IPS DF 19.7 (cell line): ENCODE measurements at places on chromosomes 5 and 9.

GRCh38 chr5:51582871-51583394 is 199.7 kb downstream of the ISL1 start:
- DNase-seq, result no peak

- DNase-seq, result no peak
Measured at GRCh38 chr9:112149211-112149610, 25.9 kb downstream of the SUSD1 start.

DNA sequence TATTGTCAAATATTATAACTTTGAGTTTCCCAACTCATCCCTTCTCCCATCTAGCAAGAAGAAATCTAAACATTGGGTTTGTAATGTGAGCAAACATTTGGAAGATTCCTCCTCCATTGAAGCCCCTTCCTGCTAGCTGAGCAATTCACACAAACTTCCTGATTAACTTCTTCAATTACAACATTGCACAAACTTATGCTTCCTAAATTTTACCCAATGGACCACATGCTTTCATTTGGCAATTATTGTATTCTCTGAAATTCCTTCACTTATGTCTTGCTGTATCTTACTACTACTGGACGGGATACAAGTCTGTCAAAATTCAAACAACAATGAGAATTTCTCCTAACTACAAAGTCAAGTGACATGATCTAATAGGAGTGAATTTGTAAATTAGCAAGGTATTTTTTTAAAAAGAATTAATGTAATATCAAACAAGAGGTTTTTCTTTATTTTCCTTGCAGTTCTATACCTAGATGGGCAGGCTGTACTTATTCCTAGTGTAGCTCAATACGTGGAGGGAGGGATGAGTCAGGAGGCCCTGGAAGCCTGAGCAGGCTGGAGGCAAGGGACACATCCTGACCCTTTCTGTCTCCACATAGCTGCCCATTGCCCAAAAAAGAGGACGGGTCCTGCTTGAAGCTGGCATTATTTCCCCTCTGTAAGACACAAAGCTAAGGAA is 11.8 kb upstream of the IFNW1 start:
- DNase-seq, result no peak

DNA sequence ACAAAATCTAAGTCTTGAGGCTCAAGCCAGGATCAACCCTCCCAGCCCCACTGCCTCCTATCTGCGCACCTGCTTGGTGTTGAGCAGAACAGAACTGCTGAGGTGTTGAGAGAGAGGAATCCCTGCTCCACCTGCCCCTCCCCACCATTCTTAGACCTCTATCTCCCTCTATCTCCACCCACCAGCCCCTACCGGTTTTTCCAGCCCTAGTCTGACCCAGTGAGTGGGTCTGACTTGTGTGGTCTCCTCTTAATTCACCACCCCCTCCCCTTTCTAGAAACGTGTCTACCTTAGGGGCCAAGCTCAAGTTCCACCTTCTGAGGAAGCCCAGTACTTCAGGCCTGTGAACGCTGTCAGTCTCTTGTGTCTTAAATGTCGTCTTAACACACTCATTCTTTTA is 93.7 kb downstream of the ARHGAP26 start:
- DNase-seq, result peak; percentile 52

GRCh38 chr5:152170350-152170749 is 234.7 kb downstream of the NMUR2 start:
- DNase-seq, result no peak

DNA sequence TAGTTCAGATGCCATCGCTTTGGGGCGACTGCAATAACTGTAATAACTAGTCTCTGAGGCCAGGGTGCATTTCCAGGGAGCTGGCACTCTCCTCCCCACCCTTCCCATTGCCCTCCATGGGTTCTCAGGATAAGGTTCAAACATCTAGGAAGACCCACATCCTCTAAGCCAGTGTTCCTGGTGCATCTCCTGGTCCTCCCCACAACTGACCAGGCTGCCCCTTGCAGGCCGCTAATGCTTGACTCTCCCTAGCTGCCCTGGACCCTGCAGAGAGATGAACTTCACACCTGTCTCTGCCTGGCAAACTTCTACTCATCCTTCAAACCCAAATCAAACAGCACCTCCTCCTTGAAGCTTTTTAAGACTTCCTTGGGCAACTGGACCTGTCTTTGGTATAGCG is 15.9 kb downstream of the CCNJL start:
- no peak for DNase-seq

- DNase-seq, result no peak
Measured at GRCh38 chr5:43243270-43243669, 51.2 kb downstream of the NIM1K start.

DNA sequence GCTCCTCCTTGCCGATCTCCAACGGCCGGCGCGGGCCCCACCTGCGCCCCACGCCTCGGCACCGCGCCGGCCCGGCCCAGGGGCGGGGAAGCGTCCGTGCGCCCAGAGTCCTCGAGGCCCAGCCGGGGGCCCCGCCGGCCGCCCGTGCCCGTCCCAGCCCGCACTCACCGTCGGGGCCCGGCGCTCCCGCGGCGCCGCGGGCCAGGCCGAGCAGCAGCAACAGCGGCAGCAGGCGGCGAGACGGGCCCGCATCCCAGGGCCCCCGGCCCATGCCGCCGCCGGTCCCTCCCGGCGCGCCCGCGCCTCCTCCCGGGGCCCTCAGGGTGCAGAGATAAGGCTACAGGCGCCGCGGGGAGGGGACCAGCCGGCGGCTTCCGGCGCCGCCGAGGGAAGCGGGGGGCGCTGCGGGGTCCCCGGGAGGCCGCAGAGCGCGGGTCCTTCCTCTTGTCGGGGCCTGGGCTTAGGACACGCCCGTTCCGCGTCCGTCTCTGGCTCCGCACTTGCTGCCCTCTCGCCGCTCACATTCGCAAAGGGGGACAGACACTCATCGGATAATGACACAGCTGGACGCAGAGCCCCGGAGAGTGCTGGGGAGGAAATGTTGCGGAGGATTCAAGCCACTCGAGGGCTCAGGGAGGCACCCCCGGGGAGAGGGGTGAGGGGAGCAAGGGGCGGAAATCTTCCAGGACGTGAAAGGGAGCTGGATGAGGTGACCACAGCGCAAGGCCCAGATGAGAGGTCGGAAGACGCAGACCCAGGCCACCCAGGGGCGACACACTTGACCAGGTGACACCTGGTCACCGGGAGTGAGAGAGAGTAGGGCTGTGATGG is at the start of gene SUSD1:
Gene SUSD1, minus strand, starts transcription at position 333 of the 831 bp plus-strand sequence. Its CDS starts 62 bp downstream, at position 271.
- DNase-seq, result no peak

DNA sequence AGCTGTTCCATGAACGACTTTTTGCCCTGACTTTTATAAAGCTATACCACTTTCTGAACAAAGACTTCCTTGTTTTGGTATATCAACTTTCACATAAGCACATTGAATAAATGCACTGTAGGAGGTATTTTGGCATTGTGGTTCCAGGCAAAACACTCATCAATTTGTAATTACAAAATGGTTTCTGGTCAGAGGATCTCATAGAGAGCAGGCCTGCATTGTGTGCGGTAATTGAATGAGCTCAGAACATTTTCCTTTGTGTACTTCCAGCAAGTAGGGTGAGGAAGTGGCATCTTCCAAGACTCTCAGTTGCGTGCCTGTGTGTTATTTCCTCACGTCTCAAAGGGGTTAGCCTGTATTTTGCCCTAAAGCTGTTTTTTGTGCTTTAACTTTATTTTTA is 89.2 kb downstream of the PDE6A start:
- no peak for DNase-seq

DNA sequence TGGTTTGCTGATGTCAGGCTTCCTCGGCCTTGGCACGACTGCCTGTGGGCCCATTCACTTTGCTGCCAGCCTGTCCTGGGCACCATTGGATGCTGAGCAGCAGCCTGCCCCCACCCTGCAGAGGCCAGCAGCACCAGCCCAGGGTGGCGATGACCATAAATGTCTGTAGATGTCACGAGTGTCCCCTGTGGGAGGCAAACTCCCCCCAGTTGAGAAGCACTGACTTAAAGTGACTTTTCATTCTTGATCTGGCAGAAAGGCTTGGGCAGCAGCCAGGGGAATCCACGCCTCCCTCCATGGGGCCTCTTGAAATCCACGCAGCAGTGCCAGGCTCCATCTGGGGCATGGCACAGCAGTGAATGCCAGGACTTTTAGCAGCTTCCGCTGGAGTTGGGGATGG is 21.8 kb downstream of the IRX4 start:
- DNase-seq, result no peak

GRCh38 chr9:122827761-122828093 is 661 bp downstream of the PDCL start:
- DNase-seq, result no peak

GRCh38 chr5:155089643-155090042 is 76.1 kb downstream of the KIF4B start:
- DNase-seq, result no peak

DNA sequence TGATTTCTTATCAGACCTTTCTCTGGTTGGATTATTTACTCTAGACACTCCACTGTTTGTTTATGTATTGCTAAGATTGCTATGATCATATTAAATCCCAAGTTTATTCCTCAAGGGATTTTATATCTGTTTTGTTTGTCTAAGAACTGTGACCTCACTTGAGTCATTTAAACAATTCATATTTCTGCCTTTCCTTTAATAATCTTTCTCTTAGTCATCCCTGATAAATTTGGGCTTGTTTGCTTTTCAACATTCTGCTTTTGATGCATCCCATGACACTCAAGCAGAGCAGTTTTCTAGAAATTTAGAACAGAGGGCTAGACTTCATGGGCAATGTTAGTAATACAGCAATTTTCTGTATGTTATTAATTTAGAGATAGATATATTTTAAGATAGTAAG is 231.6 kb upstream of the TNC start:
- no peak for DNase-seq

- no peak for DNase-seq
Measured at GRCh38 chr5:74092766-74093165, 466.8 kb downstream of the ARHGEF28 start.

GRCh38 chr5:96227957-96228356 is 205.1 kb downstream of the PCSK1 start:
- DNase-seq, result no peak

DNA sequence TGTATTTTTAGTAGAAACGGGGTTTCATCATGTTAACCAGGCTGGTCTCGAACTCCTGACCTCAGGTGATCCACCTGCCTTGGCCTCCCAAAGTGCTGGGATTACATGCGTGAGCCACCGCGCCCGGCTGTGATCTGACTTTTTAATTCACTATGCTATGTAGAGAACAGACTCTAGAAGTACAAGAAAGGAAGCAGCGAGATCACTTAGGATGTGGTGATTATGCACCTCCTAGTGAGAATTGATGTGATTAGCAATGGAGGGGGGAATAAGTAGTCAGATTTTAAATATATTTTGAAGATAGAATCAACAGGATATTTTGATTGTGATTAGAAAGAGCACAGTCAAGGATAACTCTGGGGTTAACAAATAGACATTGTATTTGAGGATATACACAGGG is 36.3 kb downstream of the GAPVD1 start:
- DNase-seq, result no peak

GRCh38 chr9:93255994-93256877 is 72.3 kb downstream of the WNK2 start:
- DNase-seq, result no peak

GRCh38 chr5:15002791-15003190 is 131.2 kb upstream of the ANKH start:
- DNase-seq, result no peak

- no peak for DNase-seq
Measured at GRCh38 chr9:28888806-28889205, 1315.5 kb upstream of the C9orf72 start.

GRCh38 chr9:61670616-61671015 is 480.8 kb downstream of the SPATA31A7 start:
- DNase-seq, result no peak

DNA sequence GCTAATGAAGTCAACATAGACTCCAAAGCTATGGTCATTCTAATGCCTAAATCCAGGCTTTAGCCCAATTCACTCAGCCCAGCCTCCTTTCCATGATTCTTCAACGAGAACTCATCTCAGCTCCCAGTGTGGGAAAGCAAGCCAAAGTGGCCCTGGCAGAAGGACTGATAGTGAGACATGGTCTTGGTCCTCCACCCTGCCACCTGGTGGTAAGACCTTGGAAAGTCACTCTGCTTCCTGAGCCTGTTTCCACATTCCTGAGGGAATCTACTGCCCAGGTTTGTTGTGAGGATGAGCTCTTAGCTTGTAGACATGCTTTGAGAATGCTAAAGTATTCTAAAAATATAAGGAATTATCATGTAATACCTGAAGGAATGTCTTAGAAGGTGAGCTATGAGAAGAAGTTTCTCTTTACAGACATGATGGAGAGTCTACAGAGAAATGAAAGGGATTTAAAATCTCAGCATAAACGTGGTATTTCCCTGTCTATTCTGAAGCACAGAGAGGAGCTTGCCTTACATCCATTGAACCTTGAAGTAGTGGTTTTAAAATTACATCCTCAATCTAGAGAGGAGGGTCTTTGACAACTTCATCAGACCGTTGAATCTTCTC is 173.5 kb downstream of the TRIM32 start:
- DNase-seq, result no peak

- DNase-seq, result no peak
Measured at GRCh38 chr5:104909803-104910202, 1347.2 kb upstream of the NUDT12 start.

- DNase-seq, result no peak
Measured at GRCh38 chr5:72046106-72046505, 61.2 kb upstream of the MAP1B start.
